Jurkat, Clone E6-1 (cell line): ENCODE measurements at places on chromosomes 2 and 18.

GRCh38 chr2:201414099-201415023 lies 36.9 kb downstream of the TRAK2 start:
- DNase-seq = peak; percentile 35

DNA sequence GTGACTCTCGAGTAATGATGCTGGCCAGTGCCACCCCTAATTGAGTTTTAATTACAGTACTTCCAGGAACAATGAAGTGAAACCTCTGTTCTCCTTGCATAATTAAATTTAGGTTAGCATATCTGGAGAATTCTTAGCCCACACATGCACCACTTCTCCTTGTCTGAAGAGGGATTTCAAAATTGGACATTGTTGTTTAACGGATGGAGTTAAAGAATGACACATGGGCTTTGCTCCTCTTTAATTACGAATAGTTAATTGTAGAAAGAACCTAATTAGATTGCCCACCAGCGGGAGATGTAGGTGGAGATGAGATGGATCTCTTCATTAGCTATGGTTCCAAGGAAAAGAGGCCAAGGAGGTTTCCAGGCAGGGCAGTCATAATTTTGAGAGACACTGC lies 33.1 kb upstream of the EN1 start:
- DNase-seq = no peak

DNA sequence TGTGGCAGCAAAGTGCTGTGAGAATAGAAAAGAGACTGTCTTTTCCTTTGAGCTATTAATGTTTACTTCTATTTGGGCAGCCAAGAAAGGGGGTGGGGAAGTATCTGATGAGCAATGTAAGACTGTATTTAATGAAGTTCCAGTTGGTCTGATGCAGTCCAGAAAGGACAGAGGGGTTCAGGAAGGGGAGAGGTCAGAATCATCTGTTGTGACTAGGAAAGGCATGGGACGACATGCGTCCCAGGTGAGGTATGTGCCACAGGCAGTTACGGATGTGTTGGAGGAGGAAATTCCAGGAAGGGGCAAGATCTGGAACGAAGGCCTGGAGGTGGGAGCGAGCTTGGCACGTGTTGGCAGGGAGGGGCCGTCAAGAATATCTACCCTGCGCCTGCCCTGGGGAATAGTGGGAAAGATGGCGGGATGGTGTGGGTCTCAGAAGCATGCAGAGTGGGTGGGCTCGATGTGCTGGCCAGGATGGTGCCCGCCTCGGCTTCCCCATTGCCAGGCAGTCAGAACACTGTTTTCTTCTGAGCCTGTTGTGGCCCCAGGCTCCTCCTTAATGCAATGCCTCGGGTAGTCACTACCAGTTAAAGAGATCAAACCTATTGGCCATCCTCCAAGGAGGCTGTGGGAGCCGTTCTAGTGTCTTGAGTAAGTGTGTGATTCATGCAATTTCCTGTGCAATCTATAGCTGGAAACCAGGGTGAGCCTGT lies 57.8 kb upstream of the TXNDC2 start:
- DNase-seq = peak; percentile 49

DNA sequence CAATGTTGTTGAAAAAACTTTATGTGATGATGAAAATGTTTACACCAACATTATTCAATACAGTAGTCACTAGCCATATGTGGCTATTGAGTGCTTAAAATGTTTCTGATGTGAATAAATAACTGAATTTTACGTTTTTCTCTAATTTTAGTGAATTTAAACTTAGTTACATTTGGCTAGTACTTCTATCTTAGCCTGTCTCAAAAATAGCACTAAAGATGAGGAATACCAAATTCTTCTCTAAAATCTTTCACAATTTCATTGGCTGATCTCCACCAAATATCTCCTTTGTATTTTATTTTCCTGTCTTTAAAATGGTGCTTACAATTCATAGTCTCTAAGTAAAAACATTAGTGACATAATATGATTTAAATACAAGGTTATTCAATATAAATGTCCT lies 83.7 kb upstream of the RND3 start:
- no peak for DNase-seq

DNA sequence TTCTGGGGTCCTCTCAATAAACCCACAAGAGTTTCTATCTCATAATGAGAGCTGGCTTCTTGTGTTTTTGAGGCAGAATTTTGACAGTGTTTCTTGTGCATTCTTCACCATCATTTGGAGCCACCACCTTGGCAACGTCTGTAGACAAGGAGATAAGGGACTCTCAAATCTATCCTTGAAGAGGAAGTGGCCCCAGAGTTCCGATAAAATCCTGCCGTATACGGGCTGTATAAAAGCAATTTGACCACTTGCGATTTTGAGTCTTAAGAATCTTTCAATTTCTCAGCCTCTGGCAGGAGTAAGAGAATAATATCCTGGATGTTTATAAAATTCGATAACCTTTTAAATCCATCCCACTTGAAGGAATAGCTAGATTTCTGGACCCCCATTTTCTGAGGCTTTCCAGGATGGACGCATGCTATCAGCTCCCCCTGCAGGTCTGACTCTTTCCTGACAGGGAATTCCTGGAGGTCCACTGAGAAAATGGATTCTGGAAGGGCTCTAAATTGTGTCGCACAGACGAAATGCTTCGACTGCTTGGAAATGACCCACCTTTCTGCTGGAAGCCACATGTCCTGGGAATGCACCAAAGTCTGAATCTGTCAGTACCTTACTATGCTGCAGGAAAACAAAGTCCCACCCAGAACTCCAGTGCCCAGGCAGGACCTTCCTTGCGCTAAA lies 54.1 kb downstream of the E2F6 start:
- no peak for DNase-seq

- DNase-seq = peak; percentile 41
Observed at GRCh38 chr2:197947219-197947757, 142.9 kb downstream of the PLCL1 start.

DNA sequence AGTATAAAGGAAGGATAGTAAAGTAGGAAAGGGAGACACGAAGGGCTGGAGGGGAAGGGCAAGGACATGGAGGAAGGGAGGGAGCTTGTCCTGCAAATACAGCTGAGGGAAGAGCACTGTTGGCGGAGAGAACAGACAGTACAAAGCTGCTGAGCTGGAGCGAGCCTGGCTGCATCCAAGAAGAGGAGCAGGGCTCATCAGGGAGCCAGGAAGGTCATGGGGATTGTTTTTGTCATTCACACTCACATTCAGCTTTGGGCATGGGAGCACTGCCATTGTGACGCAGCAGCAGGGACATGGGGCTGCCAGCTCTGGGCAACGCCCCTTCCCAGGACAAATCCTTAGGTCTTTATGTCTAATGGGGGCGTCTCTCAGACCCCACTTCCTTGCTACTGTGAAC lies 125.1 kb downstream of the COPS8 start:
- no peak for DNase-seq

DNA sequence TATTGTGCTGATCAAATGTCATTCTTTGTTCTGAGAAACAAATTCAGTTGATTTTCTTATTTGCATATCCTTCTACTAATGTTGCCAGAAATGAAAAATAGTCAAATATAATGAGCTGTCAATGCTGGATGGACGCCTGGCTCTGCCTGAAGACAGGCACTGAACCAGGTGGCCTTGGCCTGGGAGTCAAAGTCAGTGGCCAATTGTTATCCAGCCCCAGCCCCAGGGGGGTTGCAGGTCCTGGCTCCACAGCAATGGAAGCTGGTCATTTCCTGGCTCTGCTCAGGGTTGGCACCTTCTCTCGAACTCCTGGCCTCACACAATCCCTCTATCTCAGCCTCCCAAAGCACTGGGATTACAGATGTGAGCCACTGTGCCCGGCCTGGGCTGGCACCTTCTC lies 176.8 kb upstream of the GLI2 start:
- DNase-seq = no peak

DNA sequence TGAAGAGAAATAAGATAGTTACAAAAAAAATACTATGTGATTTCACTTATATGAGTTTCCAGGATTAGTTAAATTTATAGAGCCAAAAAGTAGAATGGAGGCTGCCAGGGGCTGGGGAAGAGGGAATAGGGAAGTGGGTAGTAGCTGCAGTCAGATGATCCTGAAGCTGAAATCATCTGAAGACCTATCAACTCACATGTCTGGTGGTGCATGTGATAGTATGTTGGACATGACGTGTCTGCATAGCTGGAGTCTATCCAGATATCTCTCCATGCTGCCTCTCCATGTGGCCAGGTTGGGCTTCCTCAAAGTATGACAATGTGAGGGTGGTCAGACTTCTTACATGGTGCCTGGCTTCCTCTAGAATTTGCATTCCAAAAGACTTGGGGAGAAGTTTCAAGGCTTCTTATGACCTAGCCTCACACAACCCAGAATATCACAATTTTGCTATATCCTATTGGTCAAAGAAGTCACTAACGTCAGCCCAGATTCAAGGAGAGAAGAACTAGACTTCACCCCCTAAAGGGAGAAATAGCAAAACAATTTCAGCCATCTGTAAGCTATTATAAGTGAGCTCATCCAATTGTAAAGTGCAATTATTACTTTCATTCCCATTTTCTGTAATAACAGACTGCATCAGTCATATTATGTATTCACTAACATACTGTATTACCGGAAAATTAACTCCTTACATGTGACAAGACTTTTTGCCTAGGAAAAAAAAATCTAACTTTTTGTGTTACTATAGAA lies 14.0 kb upstream of the ZNF396 start:
- no peak for DNase-seq

GRCh38 chr2:105803773-105804172 lies 59.1 kb downstream of the NCK2 start:
- DNase-seq = no peak

DNA sequence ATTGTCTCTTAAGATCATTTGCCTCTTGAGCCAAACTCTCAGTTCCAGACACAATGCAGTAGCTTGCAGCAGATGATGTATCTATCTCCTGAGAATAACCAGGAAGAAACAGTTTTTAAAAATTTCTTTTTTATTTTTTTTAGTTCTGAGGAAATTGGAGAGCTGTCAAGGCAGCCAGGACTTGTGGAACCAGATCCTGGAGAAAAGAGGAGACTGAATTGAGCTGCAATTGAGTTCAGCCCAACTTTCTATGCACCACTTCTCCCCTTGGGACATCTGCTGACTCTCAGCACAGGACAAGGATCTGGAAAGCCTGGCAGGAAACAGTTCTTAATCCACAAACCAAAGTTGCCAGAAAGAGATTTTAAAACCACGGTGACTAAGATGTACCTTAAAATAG lies 13.5 kb upstream of the CSRNP3 start:
- DNase-seq = no peak

- no peak for DNase-seq
Observed at GRCh38 chr2:101179982-101180381, 28.8 kb upstream of the TBC1D8 start.

GRCh38 chr18:45517181-45517741 lies 98.0 kb upstream of the SLC14A2 start:
- no peak for DNase-seq

- DNase-seq = no peak
Observed at GRCh38 chr2:159317392-159318088, 31.0 kb upstream of the WDSUB1 start.

GRCh38 chr2:191222507-191222906 lies 22.7 kb upstream of the MYO1B start:
- no peak for DNase-seq

DNA sequence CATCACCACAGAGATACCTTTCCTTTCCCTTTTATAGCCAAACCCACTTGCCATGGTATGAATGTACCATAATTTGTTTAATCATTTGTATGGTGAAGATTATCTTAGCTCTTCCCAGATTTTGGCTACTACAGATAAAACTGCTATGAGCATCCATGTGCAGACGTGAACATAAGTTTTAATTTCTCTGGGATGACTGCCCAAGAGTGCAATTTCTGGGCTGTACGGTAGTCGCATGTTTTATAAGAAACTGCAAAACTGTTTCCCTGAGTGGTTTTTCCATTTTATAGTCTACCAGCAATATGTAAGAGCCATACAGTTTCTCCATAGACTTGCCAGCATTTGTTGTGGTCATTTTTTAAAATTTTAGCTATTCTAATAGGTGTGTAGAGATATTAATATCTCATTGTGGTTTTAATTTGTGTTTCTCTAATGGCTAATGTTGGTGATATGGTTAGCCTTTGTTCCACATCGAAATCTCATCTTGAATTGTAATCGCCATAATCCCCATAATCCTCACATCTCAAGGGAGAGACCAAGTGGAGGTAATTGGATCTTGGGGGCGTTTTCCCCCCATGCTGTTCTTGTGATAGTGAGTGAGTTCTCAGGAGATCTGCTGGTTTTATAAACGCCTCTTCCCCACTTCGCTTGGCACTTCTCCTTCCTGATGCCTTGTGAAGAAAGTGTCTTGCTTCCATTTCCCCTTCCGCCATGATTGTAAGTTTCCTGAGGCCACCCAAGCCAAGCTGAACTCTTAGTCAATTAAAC lies 628.5 kb upstream of the KLHL29 start:
- no peak for DNase-seq

GRCh38 chr2:195561116-195561921 lies 95.7 kb upstream of the SLC39A10 start:
- DNase-seq = no peak

- DNase-seq = no peak
Observed at GRCh38 chr2:168518555-168519066, 62.5 kb downstream of the CERS6 start.
